Glutamatergic neuron (in vitro differentiated cells): ENCODE measurements at places on chromosomes 12 and 14. TPM values are rescaled to one million over a fixed set of nuclear protein-coding genes. Genes with fewer than 3 reads are reported as not detected.

The NKX2-1 gene
- total RNA-seq, result not detected

The EIF2S3B gene
- total RNA-seq, result 4.1 TPM

The PAPLN gene
- total RNA-seq, result 2.8 TPM

The A2M gene
- 346 TPM for total RNA-seq

The NPFF gene
- not detected for total RNA-seq

The COCH gene
- total RNA-seq, result 29.0 TPM

The GPR135 gene
- 0.91 TPM for total RNA-seq

The LRRC10 gene
- not detected for total RNA-seq

The LIN7A gene
- total RNA-seq, result 41.9 TPM

The SIX4 gene
- total RNA-seq, result 22.1 TPM

The GRIP1 gene
- total RNA-seq, result 67.1 TPM

The RASSF8 gene
- 41.3 TPM for total RNA-seq

The MORN3 gene
- 1.2 TPM for total RNA-seq

The TGFB3 gene
- 55.7 TPM for total RNA-seq

The JDP2 gene
- total RNA-seq, result 5.7 TPM

The DIO2 gene
- 1.5 TPM for total RNA-seq

The RTN1 gene
- 518 TPM for total RNA-seq

The COPS7A gene
- 25.9 TPM for total RNA-seq

GRCh38 chr12:31590642-31591379 lies at the start of gene DENND5B:
TSS of gene DENND5B (minus strand) at chr12:31591136. CDS start at chr12:31590832, 304 bp downstream.
- peak within 1 kb of the TSS; percentile 97 for H3K4me3 ChIP-seq
- peaks cover 10% of the 10 kb centered on the region for H3K4me1 ChIP-seq
- H3K36me3 ChIP-seq, result peaks cover 5% of the 10 kb centered on the region
- peak; percentile 90 for DNase-seq

DNA sequence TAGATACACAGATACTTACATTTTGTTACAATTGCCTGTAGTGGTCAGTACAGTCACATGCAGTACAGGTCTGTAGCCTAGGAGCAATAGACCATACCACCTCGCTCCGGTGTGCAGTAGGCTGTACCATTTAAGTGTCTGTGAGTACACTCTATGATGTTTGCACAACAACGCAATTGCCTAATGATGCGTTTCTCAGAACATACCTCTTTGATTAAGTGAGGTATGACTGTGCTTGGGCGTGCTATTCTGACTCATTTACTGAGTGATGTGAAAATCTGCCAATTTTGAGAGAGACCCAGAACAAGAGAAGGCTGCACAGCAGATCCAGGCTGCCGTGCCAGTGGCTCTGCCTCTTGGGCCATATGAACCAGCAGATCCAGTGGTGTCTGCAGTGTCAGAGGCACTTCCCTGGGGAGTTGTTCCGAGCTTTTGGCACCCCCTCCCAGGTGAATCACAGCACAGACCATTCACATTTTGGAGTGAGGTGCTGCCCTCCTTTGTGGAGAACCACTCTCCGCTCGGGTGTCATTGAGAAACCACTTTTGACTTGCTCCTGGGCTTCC lies 20.4 kb downstream of the DLK1 start:
- no peaks in the 10 kb centered on the region for H3K36me3 ChIP-seq
- H3K4me3 ChIP-seq, result no peak overlapping the region
- no peaks in the 10 kb centered on the region for H3K4me1 ChIP-seq
- no peak overlapping the region for H3K27ac ChIP-seq
- no peak for DNase-seq
- H3K27me3 ChIP-seq, result no peaks in the 10 kb centered on the region

- DNase-seq, result no peak
- H3K27me3 ChIP-seq, result peaks cover 14% of the 10 kb centered on the region
- no peak overlapping the region for H3K4me3 ChIP-seq
Observed at GRCh38 chr12:52019113-52019770, 12.5 kb downstream of the TAMALIN start.

GRCh38 chr14:24058260-24058950 lies 6.6 kb downstream of the CARMIL3 start:
- H3K4me3 ChIP-seq, result peak overlapping the region; percentile 42
- H3K27ac ChIP-seq, result peak overlapping the region; percentile 79
- H3K4me1 ChIP-seq, result peaks cover 19% of the 10 kb centered on the region
- H3K27me3 ChIP-seq, result peaks cover 21% of the 10 kb centered on the region
- peak; percentile 89 for DNase-seq
- no peaks in the 10 kb centered on the region for H3K36me3 ChIP-seq

- H3K27ac ChIP-seq, result no peak overlapping the region
- no peaks in the 10 kb centered on the region for H3K4me1 ChIP-seq
- no peaks in the 10 kb centered on the region for H3K36me3 ChIP-seq
Observed at GRCh38 chr14:72633551-72633950, 260.4 kb downstream of the DPF3 start.

- no peaks in the 10 kb centered on the region for H3K4me1 ChIP-seq
- H3K27me3 ChIP-seq, result no peaks in the 10 kb centered on the region
- no peak overlapping the region for H3K27ac ChIP-seq
- no peak overlapping the region for H3K4me3 ChIP-seq
- H3K36me3 ChIP-seq, result peaks cover 2% of the 10 kb centered on the region
- no peak for DNase-seq
Observed at GRCh38 chr14:53032161-53032803, 81.4 kb upstream of the FERMT2 start.

GRCh38 chr14:76498976-76499375 lies 123.0 kb downstream of the ESRRB start:
- H3K27me3 ChIP-seq, result peaks cover 8% of the 10 kb centered on the region
- no peaks in the 10 kb centered on the region for H3K4me1 ChIP-seq
- H3K36me3 ChIP-seq, result no peaks in the 10 kb centered on the region
- H3K4me3 ChIP-seq, result no peak overlapping the region

GRCh38 chr12:29380536-29381523 lies at the start of gene ERGIC2:
TSS of gene ERGIC2 (minus strand) at chr12:29381172. CDS start at chr12:29371633, 9,539 bp downstream.
- peaks cover 2% of the 10 kb centered on the region for H3K4me1 ChIP-seq
- DNase-seq, result peak; percentile 87
- H3K27me3 ChIP-seq, result no peaks in the 10 kb centered on the region
- H3K27ac ChIP-seq, result peak within 1 kb of the TSS; percentile 80

DNA sequence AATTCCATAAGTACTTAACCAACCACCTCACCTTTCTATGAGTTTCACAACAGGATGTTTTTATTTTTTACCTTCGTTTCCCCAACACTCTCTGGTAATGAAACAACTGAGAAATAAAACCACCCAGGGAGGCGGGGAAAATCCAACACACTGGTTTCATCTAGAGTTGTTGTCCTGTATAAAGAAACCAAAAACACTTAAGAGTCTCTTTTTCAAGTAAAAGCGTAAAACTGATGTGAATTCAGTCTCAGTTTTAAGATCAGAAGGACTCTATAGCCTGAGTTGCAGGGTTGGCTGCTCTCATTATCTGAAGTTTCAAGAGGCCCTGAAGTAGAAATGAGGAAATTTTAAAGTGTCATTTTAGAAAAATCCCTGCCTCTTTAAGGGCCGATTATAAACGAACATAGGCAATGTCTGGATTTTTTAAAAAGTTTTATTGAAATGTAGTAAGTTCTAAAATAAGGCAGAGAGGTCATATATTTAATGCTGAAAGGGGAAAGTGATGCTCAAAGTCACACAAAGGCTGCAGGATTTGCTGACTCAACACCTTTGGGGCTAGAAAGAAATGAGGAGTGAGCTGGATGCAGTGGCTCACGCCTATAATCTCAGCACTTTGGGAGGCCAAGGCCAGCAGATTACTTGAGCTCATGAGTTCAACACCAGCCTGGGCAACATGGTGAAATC lies 27.2 kb downstream of the HIGD1C start:
- H3K4me3 ChIP-seq, result no peak overlapping the region
- no peaks in the 10 kb centered on the region for H3K36me3 ChIP-seq
- no peak overlapping the region for H3K27ac ChIP-seq

DNA sequence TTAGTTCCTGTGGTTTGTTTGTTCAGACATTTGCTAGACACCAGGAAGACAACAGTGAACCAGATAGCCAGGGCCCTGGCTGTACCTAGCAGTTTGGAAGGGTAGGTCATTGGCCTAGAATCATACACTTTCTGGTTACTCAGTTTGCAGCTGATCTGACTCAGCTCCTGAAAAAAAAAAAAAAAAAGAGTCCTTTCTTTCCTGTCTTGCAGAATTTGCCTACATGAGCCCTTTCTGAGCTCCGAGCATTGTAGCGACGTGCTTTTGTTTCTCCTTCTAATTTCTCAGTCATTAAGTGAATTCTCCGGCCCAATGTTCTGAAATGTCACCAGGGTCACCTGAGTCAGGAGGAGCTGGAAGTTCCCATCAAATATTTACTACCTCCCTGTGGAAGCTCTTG lies 2.4 kb downstream of the CABP1 start:
- H3K4me3 ChIP-seq, result no peak overlapping the region
- H3K36me3 ChIP-seq, result no peaks in the 10 kb centered on the region
- peaks cover 21% of the 10 kb centered on the region for H3K27me3 ChIP-seq
- no peak overlapping the region for H3K27ac ChIP-seq

GRCh38 chr14:101916816-101917412 lies 47.5 kb upstream of the DYNC1H1 start:
- peak overlapping the region; percentile 45 for H3K4me3 ChIP-seq
- H3K27me3 ChIP-seq, result peaks cover 2% of the 10 kb centered on the region
- peaks cover 56% of the 10 kb centered on the region for H3K4me1 ChIP-seq

- no peak for DNase-seq
- no peaks in the 10 kb centered on the region for H3K4me1 ChIP-seq
- no peak overlapping the region for H3K27ac ChIP-seq
Observed at GRCh38 chr12:27206801-27207502, 37.1 kb upstream of the STK38L start.

DNA sequence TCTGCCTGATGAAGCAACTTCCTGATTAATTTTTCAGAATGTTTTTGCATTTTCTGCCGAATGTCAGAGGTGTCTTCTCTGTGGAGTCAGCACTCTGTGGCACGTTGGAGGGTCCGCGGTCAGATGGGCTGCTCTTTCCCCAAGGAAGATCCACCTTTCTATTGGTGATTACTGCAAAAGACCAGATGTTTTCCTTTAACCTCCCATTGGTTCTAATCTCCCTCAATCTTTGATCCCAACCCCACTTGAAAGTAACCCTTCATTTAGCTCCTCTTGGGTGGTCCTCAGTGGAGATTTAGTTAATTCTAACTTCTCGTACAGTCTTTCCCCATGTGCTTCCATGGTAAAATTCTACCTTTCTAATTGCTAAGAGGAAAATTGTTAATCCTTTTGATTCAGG lies 397.7 kb upstream of the DDHD1 start:
- no peaks in the 10 kb centered on the region for H3K27me3 ChIP-seq
- DNase-seq, result no peak
- no peaks in the 10 kb centered on the region for H3K36me3 ChIP-seq
- no peak overlapping the region for H3K4me3 ChIP-seq

GRCh38 chr14:61575126-61575525 lies 120.2 kb upstream of the HIF1A start:
- H3K27ac ChIP-seq, result peak overlapping the region; percentile 28
- DNase-seq, result no peak
- peaks cover 18% of the 10 kb centered on the region for H3K4me1 ChIP-seq
- no peaks in the 10 kb centered on the region for H3K36me3 ChIP-seq
- no peaks in the 10 kb centered on the region for H3K27me3 ChIP-seq

- peaks cover 6% of the 10 kb centered on the region for H3K27me3 ChIP-seq
- no peak overlapping the region for H3K27ac ChIP-seq
- no peak for DNase-seq
Observed at GRCh38 chr14:99596071-99596627, 7.9 kb downstream of the CCDC85C start.

GRCh38 chr12:42385326-42385841 lies 59.4 kb downstream of the PPHLN1 start:
- H3K4me1 ChIP-seq, result no peaks in the 10 kb centered on the region
- no peak for DNase-seq
- H3K36me3 ChIP-seq, result no peaks in the 10 kb centered on the region
- no peaks in the 10 kb centered on the region for H3K27me3 ChIP-seq
- no peak overlapping the region for H3K4me3 ChIP-seq
- H3K27ac ChIP-seq, result no peak overlapping the region

DNA sequence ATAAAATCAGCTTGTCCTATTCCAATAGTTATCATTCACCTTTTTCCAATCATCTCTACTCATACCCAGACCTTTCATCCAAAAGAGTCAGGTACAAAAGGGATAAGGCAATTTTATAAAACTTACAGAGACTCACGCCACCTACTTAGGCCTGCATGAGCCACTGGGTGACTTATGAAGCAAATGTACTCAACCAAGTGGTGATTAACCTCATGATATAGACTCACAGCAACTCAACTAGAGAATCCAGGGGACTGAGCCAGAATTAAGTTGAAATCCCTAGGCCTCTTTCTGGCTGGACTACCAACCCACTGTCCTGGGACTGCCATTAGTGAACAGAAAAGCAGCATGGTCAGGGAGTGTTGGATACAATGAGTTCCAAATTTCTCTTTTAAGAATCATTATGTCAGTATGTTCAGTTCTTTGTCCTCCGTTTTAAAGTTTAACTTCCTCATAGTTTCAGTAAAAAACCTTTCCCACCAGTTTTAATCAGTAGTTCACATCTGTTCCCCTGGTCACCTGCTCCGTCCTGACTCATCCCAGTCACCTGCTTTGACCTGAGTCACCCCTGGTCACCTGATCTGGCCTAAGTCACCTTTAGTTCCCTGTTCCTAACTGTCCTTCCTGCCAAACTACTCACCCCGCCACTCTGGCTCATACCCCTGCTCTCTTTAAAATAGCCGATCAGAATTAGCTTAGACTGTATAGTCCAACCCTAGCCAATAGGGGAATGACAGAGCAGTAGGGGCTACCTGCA lies 36.8 kb downstream of the SPTSSA start:
- DNase-seq, result no peak
- H3K36me3 ChIP-seq, result peaks cover 5% of the 10 kb centered on the region
- no peaks in the 10 kb centered on the region for H3K4me1 ChIP-seq
- H3K27ac ChIP-seq, result no peak overlapping the region

DNA sequence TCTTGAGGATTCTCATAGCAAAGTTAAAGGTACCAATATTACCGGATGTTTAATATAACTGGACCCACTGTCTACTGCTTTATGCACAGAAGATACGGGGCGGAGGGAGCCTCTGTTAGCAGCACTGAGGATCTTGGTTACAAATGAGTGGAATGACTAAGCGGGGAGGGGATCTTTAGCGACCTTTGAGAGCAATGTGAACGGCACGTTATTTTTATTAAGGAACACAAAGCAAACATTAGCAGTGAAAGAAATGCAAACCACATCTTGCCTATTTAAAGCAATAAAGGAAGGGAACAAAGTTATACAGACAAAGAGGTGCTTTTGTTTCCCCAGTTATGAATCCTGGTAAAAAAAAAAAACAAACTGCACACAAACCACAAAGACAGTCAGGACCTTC lies 27.1 kb upstream of the PRMT8 start:
- H3K36me3 ChIP-seq, result peaks cover 4% of the 10 kb centered on the region
- H3K4me3 ChIP-seq, result no peak overlapping the region
- no peak overlapping the region for H3K27ac ChIP-seq
- DNase-seq, result no peak
- H3K4me1 ChIP-seq, result peaks cover 10% of the 10 kb centered on the region

DNA sequence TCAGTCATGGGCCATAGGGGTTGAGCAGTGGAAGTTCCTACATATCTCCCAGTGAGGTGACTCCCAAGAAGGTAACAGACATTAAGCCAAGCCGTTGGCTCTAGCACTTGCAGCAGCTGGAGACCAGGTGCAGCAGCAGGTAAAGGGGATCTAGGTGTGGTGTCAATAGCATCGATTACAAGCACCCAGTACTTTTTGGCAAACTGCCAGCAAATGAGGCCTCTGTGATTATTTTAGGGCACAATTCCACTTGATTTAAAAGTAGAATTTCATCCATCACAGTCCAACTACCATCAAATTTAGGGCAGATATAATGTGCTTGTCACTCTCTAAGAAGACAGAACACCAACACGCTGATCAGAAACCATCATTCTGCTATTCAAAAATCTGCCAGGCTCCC lies 224.1 kb upstream of the EGLN3 start:
- no peaks in the 10 kb centered on the region for H3K27me3 ChIP-seq
- H3K4me1 ChIP-seq, result peaks cover 33% of the 10 kb centered on the region
- DNase-seq, result no peak

- DNase-seq, result no peak
- H3K4me3 ChIP-seq, result no peak overlapping the region
- no peaks in the 10 kb centered on the region for H3K4me1 ChIP-seq
- no peak overlapping the region for H3K27ac ChIP-seq
- H3K36me3 ChIP-seq, result no peaks in the 10 kb centered on the region
Observed at GRCh38 chr14:67962215-67962644, 142.7 kb downstream of the RAD51B start.
